ENCODE measurements at places on chromosomes 2 and 18. TPM values are rescaled to one million over a fixed set of nuclear protein-coding genes. Genes with fewer than 3 reads are reported as not detected.

PLCD4 gene
- 4.0 TPM for total RNA-seq

MC5R gene
- not detected for total RNA-seq

FKBP1B gene
- 21.6 TPM for total RNA-seq

GORASP2 gene
- 34.0 TPM for total RNA-seq

C1QL2 gene
- not detected for total RNA-seq

SLC30A3 gene
- 0.38 TPM for total RNA-seq

DYNAP gene
- total RNA-seq: not detected

SIX2 gene
- 0.47 TPM for total RNA-seq
